ENCODE measurements at places on chromosomes 2 and 18. TPM values are rescaled to one million over a fixed set of nuclear protein-coding genes. Genes with fewer than 3 reads are reported as not detected.

GRCh38 chr2:25692143-25692542 is 18.8 kb upstream of the DTNB start:
- DNase-seq: no peak

TUBA3E gene
- not detected for total RNA-seq

STK36 gene
- 17.9 TPM for total RNA-seq

GRCh38 chr2:158101384-158101926 is at the start of gene UPP2:
Gene UPP2 (plus strand): TSS chr2:158101876. CDS start chr2:158102064, 188 bp downstream.
- no peak for DNase-seq

DNA sequence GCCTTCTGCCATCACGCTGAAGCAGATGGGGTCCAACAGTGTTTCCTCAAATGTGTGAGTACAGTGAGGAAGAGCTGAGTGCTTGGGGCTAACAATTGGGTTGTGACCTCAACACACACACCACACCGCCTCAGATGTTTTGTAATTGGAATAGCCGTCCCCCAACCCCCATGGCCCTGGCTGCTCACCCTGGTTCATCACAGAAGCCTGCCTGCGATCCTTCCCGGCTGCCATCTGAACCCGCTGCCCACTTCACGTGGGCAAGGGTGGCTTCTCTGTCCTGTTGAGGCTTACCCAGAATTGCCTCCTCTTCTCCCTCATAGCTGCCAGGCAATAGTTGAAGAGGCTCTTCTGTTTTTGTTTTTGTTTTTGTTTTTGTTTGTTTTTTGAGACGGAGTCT is 44.1 kb downstream of the TGOLN2 start:
- no peak for DNase-seq

PTH2R gene
- total RNA-seq: not detected

CDH2 gene
- not detected for total RNA-seq

KHK gene
- 5.6 TPM for total RNA-seq

DNA sequence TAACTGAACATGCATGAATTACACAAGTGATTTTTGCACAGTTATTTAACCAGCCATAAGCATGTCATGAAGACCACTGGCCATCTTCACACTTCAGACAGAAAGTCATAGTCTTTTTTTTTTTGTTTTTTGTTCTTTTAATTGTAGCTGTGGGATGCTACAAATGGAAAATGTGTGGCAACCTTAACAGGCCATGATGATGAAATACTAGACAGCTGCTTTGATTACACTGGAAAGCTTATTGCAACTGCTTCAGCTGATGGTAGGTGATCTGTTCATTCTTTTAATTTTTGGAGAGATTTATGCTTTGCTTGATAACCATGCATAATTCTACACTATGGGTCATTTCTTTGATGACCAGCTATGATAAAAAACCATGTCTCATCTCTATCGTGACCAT is 35.6 kb downstream of the DAW1 start:
- DNase-seq: no peak

GRCh38 chr2:235699576-235699975 is 205.7 kb downstream of the AGAP1 start:
- DNase-seq: no peak

DNA sequence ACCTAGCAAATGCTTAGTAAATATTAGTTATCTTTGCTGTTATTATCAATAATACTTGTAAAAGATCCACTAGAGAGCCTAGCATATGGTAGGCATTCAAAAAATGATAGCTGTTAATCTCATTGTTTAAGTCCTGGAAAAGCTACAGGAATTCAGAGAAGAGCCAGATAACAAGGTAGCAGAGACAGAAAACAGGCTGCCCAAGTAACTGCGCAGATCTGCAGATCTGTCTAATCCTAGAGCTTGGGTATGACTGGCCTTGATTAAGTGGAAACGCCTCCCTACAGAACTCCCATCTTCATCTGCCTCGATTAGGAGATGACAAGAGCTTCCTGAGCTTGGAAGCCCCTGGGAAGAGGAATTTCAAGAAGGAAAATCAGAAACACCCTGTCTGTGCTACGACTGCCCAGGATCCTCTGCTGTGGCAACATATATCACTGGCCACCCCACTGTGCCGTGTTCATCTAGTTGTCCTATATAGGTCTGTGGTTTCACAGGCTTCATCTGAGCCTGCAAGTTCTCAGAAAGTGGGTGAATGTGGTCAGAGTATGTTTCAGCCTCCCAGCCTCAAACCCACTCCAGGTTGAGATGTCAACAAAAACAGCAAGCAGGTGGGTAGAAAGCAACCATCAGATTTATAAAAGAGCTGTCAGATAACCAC is 151.5 kb upstream of the PKDCC start:
- DNase-seq: peak; percentile 69

DNA sequence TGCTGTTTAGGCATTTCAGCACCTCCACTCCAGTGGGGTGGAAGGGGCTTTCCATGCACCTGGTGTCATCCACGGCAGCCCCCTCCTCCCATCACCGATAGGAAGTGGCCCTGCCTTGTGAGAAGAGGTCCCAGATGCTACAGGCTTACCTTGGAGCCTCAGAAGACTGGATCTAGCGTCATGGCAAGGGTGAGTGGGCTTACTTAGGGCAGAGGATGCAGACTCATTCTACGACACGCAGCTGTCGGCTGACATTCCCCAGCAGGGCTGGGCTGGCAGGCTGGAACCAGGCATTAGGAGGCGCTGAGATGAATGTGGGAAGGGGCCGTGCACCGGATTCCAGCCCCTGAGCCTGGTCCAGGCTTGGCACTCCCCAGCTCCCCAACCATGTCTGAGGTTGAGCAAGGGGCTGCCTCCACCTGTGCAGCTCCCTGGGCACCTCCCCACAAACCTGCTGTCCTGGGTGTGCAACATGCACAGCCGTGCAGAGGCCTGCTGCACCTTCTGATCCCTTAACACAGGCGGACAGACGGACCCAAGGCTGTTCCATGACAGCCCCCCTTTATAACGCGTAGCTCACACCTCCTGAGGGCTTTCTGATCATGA is 1.7 kb upstream of the PRLH start:
- no peak for DNase-seq

Data from activated CD4-positive, alpha-beta memory T cell treated with anti-CD3 and anti-CD28 coated beads, Interleukin-2, amount 10 ng/mL, durations not matched to agents 7 days and 5 days (primary cell).